ENCODE measurements at places on chromosomes 12 and 14.

- no peak for DNase-seq
Measured at GRCh38 chr12:83971781-83972180, 940.8 kb downstream of the SLC6A15 start.

DNA sequence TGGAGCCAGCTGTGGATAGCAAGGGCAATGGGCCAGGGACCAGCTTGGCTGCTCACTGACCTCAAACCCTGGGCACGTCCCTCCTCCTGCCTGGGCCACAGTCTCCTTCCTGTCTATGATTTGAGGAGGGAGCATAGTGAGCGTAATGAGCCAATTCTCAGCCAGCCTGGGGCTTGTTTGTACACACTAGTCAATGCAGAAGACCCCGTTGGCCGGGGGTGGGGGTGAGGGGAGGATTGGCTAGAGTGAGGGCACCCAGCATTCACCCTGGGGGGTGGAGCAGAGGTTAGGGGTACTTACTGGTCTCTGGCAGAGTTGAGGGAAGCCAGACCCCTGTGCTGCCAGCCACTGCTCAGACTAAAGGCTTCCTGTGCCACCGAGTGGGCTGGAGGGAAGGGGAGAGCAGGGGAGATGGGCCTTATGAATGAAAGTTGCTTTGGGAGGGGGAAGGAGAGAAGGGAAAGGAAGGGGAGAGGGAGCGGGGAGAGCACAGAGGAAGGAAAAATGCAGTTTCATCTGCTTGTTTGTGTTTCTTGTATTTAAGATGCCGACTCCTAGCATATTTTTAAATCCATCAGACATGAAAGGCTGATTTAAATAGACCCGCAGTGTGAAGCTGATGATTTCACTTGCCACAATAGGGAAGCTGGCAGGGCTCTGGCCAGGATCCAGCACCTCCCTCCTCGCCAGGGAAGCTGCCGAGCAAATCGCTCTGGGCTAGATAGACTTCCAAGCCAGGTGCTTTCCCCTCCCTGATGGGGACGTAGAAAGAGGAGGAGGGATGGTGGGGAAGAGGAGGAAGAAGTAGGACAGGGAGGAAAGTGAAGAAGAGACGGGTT is 114.0 kb downstream of the PRMT8 start:
- peak; percentile 81 for DNase-seq

DNA sequence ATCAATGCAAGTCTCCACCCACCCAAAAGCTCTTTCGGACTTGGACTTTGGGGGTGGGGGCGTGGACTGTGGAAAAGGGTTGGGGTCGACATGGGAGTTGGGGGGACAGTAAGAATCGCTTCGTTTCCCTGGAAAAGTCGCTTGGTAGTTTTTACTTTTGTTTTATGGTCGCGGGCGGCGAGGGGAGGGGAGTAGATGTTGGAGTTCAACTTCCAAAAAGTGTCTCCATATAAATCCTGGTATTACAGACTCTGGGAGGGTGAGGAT is 568 bp upstream of the BCL11B start:
- no peak for DNase-seq

GRCh38 chr14:36511981-36512584 is 7.9 kb downstream of the NKX2-1 start:
- no peak for DNase-seq

- no peak for DNase-seq
Measured at GRCh38 chr12:82554529-82554928, 132.2 kb upstream of the TMTC2 start.

GRCh38 chr12:77625441-77625840 is 205.3 kb upstream of the NAV3 start:
- DNase-seq, result no peak

GRCh38 chr14:57549765-57550420 is 56.2 kb upstream of the CCDC198 start:
- DNase-seq, result no peak

DNA sequence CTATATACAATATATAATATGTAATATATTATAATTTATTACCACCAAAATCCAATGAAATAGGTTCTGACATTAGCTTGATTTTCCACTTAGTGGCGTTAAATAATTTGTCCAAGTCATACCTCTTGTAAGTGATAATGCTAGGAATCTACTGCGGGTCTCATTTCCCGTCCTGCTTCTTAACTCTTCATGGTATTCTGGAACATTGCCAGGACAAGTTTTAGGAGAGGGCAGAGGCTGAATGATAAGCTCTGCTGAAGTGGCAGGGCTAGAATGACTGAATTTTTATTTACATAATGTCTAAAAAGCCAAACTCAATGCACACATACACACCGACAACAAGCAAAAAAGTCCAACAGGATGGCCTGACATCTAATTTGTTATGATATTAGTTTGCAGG is 70.4 kb upstream of the PTPRQ start:
- DNase-seq, result no peak

DNA sequence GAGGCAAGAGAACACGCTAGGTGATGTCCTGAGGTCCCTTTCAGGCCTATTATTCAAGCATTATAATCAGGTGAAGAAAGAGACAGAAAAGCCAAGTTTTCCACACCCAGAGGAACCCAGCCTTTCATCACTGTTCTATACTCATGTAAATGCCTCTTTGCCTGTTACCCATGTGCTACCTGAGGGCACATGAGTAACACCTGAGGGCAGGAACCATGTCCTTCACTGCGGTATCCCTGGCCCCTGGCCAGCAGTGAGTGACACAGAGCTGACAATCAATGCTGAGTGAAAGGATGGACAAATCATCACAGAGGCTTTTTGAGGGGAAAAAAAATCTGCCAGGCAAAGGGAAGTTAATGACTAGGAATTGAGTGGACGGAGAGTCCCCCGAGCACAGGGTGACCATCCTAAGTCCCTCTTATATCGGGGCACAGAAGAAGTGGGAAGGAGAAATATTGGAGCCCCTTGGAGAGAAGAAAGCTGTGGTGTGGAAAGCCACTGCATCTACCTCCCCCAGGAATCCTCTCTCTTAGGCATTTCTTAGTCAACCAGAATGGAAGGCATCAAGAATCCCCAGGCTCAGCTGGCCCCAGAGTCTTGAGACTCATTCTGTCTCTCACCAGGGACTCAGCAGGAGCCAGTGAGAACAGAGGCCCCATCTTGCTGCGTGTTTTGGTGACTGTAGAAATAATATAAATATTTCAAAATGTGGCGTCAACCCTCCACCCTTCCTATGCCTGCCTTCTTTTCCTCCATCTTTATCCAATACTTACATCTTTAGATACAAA is 212.9 kb downstream of the DPF3 start:
- no peak for DNase-seq

- no peak for DNase-seq
Measured at GRCh38 chr14:100774164-100774537, 47.5 kb downstream of the DLK1 start.

DNA sequence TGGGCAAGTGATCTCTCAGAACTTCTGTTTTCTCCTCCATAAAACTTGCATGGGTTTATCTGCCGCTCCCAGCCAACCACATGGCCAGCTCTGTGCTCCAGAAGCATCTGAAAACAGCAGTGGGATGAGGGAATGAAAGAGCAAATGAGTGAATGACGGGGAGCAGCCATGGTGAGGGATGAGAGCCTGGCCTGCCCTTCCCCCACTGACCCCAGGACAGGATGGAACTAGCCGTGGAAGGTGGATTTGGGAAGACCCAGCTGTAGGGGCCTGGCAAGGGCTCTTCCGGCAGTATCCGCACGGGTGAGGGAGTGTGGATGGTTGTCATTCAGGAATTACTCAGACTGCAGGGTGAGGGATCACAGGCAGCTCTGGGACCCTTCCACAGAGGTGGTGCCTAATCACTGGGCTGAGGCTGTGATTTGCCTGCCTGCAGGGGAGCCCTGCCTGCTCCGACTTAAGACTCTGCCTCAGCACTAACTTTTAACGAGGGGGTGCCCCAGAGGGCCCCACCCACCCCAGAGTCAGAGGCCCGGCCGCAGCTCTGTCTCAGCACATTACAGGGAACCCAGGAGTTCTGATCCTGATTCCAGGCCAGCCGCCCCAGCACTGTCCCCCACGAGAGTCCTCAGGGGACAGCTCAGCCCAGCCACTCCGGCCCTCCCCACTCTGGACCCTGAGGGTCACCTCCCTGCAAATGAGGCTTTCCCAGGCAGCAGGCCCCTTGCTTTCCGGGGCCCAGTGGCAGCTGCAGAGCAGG is 136.8 kb upstream of the C14orf180 start:
- no peak for DNase-seq

- no peak for DNase-seq
Measured at GRCh38 chr12:6214633-6215032, 14.4 kb downstream of the CD9 start.

DNA sequence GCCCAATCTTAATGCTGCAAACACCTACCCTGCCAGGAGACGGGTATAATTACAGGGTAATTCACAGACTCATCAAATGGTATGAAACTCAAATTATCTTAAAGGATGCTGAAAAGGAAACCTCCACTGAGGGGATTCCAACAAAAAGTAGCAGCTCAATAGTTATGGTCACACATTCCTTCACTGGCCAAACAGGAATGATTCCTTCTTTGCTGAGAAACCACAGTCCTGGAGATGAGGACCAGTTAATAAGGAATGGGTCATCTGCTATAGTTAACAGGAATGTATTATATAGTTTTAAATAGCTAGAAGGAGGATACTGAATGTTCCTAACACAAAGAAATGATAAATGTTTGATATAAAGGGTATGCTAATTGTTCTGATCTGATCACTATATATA is 136.9 kb downstream of the STXBP6 start:
- no peak for DNase-seq

DNA sequence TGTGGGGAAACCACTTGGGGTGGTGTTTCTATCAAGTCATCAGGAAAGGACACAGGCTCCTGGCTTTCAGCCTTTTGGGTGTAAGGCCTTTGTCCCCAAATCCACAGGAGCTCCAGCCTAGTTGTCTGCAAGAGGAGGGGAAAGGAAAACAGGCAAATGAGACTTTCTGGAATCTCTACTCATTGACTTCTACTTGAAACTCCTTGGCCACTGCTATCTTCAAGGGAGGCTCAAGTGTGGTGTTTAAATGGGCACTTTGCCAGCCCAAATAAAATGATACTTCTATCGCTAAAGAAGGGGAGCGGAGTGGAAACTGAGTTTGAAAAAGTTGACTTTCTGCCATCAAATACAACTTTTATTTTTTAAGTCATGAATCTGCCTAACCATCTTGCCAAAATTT is 445.9 kb upstream of the RGS6 start:
- no peak for DNase-seq

DNA sequence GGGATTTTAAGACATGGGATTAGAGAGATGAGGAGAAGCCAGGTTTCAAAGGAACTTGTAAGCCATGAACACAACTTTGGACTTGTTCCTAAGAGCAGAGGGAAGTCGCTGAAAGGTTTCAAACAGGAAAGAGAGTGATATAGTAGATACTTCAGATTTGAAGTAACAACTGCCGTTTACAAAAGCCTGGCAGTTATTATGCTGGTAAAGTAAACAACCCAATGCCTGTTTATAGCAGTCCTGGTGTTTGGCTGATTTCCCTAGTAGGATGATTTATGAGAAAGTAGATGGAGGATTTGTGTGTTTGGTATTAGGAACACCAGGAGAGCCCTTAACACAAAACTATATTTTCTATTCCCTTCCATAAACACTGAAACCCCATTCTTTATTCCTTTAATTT is 285.7 kb downstream of the RMST start:
- DNase-seq, result no peak

DNA sequence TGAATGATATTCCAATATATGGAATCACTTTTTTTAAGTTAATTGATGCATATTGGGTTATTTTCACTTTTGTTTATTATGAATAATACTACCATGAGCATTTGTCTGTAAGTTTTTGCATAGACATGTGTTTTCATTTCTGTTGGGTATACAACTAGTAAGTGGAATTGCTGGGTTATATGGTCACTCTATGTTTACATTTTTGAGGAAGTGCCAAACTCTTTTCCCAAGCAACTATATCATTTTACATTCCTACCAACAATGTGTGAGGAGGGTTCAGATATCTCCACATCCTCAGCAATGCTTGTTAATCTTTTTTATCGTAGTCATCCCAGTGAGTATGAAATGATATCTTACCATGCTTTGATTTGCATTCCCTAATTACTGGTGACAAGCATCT is 64.0 kb downstream of the MON2 start:
- no peak for DNase-seq

DNA sequence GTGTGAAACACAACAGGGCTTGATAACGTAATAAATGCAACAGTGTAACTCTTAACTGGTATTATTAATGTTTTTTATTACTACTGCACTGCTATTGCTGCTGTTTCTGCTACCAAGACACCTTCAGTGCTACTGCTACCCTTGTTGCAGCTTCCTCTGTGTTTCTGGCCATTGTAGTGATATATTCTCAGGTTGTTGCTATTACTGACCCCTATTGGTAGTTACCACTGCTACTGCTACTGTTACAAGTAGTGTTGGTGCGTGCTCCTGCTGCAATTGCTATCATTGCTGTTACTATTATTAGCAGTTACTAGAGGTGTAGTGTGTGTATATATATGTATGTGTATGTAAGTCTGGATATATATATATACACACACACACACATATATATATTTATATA is 87.2 kb upstream of the PTPRB start:
- DNase-seq, result no peak

- DNase-seq, result no peak
Measured at GRCh38 chr14:54221432-54221803, 175.4 kb upstream of the CDKN3 start.

DNA sequence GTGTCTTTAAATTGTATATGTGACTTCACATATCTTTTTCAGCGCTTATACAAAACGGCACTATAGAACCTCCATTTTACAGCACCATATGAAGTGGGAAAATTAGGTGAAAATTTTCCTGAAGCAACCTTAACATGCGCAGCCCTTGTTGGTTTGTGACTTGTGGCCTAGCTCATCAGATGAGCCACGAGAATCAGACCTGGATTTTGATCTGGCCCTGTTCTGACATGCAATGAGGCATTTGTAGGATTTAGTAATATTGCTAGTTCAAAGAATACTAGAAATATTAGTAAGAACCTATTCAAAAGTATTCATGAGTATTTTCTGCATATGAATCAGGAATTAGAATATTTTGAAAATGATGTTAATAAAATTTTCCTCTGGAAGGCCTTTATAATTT is 2.9 kb downstream of the CDKN1B start:
- peak; percentile 53 for DNase-seq

DNA sequence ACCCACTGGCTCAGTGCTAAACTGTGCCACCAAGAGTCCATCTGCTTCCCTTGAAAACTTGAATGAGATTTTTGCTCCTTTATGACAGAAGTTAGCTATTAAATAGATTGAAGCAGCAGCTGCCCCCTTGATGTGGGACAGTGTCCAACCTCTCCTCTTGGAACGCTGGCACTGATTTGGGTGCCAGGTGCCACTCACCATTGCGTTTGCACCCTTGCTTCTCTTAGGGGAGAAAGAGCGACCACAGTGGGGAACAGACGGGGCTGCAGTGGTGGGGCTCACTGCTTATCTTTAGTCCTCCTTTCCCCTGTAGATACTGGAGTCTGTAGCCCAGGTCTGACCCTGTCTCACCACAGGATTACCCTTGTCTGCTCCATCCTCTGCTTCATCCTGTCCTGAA is 9.4 kb downstream of the EP400 start:
- no peak for DNase-seq
